CD4-positive, alpha-beta T cell treated with Interleukin-1 beta for 1 hour (primary cell): ENCODE measurements at places on chromosomes 6 and 20.
A peak's percentile ranks its signal among the peaks of the same experiment; 100 is the strongest.

- DNase-seq: no peak
These were observed 44.6 kb upstream of the DDR1 start for GRCh38 chr6:30839671-30840070.

DNA sequence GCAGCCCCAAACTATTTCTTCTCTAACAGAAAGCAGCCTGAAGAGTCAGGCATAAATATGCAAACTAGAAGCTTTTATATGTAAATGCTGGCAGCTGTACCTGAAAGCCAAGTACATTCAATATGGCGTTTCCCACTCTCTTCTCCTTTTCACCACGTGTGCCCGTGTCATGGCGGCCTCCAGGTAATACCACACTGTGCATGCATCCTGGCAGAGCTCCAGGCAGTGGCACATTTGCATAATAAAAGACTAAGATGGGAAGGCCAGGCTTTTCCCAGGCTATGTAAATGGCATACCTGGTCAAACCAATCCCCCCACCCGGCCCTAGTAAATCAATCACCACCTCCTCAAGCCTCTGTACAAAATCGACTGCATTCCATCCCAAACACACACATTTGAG is 120.6 kb downstream of the MMUT start:
- DNase-seq: no peak

DNA sequence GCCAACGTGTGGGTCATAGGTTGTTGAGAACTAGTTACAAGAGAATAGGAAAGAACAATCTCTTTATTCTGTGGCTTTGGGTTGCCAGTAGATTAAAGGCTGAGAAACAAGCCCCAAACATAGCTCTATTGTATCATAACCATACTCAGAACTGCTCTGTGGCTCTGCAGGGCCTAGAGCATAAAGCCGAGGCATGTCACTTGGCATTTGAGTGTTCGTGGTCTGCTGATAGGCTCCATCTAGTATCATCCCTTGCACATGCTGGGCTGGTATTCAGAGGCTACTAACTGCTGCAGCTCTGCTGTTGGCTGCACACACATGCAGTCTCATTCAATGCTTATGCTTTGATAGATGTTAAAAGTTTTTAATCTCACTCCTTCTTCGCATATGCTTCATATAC is 157.9 kb downstream of the OGFRL1 start:
- no peak for DNase-seq

DNA sequence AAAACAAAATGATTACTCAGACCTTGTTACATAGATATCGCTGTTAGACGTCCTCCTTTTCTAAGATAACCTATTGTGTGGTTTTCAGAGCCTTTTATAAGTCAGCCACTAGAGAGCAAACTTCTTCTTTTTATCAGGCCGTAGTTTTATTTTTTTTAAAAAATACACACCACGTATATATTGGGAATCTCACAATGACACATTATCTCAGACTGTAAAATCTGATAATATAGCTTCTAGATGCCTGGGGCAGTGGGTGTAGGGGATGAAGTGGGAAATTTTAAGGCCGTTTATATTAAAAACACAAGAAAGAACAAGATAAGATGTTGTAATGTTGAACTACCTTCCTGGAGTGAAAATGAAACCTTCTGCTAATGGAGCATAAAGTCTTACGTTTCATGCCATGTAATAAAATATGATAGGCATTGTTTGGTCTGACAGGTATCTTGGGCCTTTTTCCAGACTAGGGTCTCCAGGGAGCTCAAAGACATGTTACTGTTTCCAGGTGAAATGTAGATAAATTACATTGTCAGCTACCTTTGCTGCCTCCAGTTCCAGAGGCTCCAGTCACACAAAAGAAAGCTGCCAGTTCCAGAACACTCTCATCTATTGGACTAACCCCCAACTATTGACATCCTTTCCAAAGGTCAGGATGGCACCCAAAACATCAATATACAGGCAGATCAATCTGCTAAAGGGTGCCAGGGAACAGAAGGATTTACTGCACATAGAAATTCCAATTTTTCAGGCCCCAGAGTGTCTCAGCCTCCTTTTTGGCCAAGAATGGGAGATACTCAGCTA is 130.2 kb upstream of the AKIRIN2 start:
- no peak for DNase-seq

GRCh38 chr6:117072134-117072533 is 193.2 kb upstream of the VGLL2 start:
- no peak for DNase-seq

DNA sequence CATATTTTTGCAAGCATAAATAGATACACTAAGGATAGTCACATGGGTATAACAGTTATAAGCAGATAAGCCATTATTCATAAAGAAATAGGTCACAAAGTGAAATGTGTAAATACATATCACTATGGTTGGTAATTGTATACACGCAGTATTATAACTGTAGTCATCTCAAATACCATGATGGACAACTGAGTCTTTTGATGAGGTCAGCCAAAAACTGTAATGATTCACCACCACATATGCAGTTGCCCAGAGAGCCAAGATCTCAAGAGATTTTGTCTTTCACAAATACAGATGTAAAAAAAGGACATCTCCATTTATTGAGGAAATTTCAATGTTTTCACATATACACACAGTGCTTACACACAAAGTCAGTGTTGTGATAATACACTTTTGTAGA is 28.3 kb downstream of the ZNF292 start:
- DNase-seq: no peak

GRCh38 chr6:136614994-136615393 is 64.8 kb upstream of the MAP7 start:
- DNase-seq: no peak

DNA sequence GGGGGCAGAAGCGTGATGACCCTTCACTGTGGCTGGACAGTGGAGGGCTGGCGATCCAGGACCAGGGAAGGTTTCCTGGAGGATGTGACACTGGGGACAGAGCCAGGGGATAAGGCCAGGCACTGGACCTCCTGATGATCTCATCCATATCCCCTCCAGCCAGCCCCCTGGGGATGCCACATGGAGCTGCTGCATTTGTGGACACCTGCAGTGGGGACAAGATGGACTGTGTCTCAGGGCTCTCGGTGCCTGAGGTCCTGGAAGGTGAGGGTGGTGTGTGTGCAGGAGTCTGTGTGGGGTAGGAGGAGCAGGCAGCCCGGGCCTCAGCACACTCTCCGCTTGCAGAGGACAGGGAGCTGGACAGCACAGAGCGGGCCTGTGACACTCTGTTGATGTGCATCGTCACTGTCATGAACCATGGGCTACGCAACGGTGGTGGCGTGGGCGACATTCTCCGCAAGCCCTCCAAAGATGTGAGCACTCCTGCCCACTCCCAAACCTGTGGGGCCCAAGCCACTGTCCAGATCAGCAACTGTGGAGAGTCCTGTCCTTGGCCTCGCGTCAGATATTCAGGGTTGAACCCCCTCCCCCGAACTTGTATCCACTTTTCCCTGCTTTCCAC is 19.9 kb downstream of the UQCC2 start:
- no peak for DNase-seq

DNA sequence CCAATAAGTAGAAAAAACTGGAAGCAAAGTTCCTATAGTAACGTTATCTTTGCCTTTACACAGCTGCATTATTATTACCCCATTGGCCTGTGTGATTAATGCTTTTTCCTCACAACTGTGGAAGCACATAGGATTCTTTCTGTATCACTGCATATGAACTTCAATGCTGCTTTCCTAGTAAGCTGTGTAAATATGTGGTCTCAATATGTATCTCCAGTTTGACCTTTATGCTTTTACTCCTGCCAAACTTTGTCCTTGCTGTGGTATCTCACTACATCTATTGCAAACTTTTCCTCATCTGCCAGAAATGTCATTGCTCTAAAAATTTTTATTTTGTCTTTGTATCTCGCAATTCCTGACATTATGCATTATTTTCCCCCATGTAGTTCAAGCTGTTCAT is 168.6 kb downstream of the ZFAND3 start:
- no peak for DNase-seq

DNA sequence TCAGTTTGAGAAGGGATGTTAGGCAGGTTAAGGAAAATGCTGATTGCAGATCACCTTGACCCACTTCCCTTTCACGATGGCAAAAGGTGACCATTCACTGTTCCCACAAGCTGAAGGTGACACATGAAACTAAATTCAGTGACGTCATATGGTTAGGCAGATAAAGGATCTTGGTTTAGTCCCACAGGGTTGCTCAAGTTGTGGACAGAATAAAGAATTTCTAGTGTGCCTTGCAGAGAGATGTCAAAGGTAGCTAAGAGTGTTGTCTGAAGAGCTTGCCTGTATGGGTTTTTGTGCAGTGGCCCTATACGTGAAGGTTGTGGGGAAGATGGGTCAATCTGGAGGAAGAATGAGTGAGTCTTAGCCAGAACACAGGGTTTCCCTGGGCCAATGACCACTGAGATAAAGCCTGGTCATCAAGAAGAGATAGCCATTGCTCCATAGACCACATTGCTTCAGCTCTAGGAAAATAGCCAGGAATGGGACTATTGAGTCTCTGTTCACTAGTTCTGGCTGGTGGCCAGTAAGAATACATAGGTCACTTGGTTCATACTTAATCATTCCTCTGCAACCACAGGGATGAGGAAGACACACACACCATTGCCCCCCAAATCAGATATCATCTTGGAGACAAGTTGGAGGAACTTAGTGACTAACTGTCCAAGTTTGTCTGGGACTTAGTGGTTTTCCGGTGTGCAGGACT is 148.5 kb upstream of the ATXN1 start:
- no peak for DNase-seq

GRCh38 chr6:106385530-106385929 is 25.0 kb downstream of the CRYBG1 start:
- no peak for DNase-seq

DNA sequence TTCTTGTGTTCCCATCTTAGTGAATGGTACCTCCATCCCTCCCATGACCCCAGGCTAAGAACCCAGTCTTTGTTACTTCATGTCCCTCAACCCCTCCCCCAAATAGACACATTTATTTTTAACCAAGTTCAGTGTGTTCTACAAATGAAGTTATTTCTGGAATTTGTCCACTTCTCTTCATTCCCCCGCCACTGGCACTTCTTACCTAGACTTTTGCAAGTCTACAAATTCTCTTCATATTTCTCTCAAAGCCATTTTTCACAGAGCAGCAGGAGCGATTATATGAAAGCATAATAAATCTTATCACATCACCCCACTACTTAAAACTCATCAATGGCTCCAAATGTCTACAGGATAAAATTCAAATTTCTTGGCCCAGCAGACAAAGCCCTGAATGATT is 131.4 kb downstream of the BTBD9 start:
- no peak for DNase-seq

- DNase-seq: peak; percentile 61
These were observed 61.1 kb upstream of the CCN6 start for GRCh38 chr6:111992851-111993250.

GRCh38 chr6:26234421-26235301 is 130.3 kb upstream of the BTN3A2 start:
- DNase-seq: peak; percentile 90

GRCh38 chr6:150142670-150143515 is at the start of gene PPP1R14C:
TSS of gene PPP1R14C (plus strand) at chr6:150143044. CDS start at chr6:150143193, 149 bp downstream.
- no peak for DNase-seq

DNA sequence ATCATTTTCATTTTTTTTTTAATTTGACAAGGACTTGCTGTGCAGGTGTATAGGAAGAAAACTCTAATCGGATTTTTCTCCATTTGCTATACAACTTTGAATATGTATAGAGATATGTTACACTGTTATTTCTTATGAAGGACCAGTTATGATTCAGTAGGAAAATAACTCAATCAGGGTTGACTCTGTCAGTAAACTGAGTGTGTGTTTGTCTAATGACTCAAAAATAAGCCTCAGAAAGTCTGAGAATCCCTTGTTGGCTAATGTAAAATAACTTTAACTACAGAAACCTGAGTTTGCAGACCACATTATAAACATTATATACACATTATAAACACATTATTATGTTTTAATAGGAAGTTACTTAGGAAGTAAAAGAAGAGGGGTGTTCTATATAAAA is 352.6 kb downstream of the RIMS1 start:
- DNase-seq: no peak

- no peak for DNase-seq
These were observed 44.2 kb upstream of the TIAM2 start for GRCh38 chr6:154950979-154951344.

DNA sequence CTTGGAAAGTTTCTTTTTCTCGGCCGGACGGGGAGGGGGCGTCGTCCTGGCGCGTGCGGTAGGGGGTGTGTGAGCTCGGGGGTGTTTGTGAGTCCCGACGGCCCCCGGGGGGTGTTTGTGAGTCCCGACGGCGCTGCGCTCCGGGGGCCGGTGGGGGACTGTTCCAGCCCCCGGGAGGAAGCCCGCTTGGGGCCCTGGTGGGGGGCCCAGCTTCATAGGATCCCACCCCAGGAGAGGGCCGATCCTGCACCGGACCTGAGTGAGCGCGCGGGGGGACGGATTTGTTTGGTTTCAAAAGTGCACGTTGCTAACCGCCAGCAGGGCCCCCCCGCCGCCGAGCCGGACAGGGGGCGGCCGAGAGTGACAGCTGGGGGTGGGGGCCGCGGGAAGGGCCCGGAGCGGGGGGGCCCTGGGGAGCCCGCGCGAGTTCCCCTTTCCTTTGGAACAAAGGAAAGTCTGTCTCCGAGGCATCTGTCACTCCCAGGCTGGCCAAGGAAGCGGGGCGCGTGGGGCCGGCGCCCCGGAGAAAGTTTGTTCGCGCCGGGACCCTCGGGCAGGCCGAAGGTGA is 485 bp downstream of the TGIF2 start:
- DNase-seq: peak; percentile 60

GRCh38 chr6:41475737-41476357 is 70.3 kb upstream of the FOXP4 start:
- no peak for DNase-seq

DNA sequence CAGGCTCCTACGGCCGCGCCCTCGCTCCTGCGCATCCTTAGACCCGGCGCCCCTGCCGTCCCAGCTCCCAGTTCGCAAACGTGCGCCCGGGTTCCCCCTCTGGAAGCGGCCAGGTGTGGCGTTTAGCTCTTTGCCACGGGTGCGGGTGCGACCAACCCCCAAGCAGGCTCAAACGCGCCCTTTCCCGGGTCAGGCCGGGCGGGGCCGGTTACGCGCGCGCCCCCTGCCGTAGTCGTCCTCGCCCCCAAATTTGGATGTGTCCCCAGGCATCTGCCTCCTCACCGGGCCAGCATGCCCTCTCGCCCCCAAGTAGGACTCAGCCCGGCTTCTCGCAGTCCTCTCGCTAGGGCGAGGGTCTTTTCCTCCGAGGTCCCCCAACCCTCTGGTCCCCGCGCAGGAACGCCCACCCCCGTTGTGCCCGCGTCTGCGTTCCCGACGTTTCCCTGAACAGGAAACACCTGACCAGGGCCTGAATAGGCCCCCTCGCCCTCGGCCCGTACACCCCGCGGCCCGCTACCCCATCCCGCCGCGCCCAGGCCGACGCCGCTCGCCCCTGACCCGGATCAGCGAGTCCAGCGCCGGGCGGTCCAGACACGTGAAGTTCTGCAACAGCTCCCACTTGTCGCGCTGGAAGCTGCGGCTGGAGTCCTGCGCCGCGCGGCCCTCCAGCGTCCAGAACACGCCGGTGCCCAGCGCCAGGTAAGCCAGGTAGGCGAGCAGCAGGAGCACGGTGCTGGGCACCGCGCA is 520 bp downstream of the KCNK17 start:
- DNase-seq: no peak
